ENCODE measurements at places on chromosomes 6 and 20.

DNA sequence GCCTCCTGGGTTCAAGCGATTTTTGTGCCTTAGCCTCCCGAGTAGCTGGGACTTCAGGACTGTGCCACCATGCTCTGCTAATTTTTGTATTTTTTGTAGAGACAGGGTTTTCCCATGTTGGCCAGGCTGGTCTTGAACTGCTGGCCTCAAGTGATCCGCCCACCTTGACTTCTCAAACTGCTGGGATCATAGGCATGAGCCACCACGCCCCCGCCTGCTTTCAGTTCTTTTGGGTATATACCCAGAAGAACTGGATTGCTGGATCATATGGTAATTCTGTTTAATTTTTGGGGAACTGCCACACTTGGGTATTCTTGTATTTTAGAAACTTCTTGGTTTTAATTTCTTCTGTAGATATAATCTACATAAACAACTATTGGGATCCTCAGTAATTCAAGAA, 17.0 kb downstream of the CDS2 start:
- DNase-seq, result no peak

DNA sequence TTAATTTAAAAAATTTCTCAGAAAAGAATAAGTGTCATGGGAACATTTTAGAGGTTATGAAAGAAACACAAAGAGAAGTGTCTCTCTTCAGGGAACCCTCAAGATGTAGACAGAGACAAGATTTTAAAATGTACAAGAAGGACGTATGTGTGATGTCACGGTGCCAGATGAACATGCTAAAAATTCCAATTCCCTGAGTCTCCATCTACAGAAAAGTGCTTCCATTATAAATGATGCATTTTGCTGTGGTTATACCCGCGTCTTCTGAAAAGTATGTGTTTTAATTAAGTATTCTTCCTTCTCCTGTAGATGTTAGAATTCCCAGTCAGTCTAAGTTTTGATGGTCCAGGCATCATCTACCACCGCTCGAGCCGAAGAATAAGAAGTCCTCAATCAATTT, 489.1 kb downstream of the PREX1 start:
- no peak for DNase-seq

DNA sequence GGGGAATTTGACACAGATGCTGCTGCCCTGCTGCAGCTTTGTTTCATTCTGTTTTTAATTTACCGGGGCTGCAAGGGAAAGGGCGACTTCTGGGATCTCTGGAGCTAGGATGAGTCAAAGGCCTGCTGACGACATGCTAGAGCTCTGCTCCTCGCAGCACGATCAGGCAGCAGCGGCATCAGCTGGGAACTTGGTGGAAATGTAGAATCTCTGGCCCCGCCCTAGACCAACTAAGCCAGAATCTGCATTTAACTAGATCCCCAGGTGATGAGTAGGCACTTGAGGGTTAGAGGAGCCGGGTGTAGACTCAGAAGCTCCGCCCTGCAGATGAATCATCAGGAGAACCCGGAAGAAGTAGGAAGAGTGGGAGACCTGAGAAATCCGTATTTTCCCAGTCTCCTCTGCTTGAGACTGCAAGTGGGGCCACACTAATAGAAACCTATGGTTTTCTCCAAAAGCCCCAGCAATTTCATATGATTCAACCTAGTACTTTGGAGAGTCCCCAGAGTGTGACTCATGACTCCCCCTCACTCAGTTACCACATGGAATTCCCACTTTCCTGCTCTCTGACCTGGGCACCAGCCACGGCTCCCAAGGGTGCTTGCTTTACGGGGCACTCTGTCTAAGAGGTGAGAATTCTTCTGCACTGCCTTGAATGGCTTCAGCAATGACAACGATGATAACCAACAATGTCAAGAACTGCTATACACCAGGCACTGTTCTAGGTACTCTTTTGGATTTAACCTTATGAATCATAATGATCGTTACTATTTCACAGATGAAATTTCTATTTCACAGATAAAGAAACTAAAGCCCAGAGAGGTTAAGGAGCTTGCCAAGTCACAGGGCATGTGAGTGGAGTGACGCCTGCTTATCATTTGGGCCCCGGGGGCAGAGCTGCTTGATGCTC, 18.1 kb downstream of the TUBB2B start:
- DNase-seq, result no peak

DNA sequence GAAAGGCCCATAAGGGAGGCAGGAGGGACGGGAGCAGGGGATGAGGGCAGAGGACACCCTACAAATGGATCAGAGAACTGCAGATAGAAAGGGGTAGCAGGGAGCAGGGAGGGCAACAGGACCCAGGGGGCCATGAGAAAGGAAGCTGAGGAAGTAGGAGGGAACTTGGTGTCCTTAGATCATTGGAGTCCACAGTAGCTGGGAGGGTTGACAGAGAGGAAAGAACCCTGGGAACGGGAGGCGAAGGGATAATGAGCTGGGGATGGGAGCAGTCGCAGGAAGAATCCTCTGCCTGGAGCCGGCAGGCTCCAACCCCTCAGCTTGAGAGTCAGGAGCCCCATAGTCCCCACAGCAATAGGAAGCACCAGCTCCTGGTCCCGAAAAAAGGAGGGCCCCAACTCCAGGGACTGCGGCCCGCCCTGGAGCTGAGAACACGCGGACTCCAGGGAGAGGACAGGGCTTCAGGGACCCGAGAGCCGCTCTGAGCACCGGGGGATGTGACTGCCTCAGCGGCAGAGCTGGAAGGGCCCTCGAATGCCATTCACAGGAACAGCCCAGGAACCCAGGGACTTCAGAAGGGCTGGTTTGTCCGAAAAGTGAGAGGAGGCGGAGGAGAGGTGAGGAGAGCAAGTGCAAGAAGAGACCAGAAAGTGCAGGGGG, 32.7 kb downstream of the HLA-A start:
- DNase-seq, result no peak

- DNase-seq, result no peak
Measured at GRCh38 chr20:4973330-4974097, 27.8 kb downstream of the SLC23A2 start.

DNA sequence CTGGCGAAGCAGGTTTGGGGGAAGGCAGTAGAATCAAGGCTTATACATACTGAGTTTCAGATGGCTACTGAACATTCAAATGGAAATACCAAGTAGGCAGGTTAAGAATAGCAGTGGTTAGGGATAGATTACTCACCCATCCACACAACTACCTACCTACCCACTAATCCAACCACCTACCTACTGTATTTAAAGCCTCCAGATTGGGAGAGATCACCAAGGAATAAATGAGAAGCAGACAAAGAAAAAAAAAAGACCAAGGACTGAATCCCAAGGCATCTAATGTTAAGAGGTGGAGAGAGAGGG, 68.3 kb upstream of the SMIM29 start:
- no peak for DNase-seq

GRCh38 chr20:50252701-50253100, 62.1 kb downstream of the CEBPB start:
- DNase-seq, result no peak

DNA sequence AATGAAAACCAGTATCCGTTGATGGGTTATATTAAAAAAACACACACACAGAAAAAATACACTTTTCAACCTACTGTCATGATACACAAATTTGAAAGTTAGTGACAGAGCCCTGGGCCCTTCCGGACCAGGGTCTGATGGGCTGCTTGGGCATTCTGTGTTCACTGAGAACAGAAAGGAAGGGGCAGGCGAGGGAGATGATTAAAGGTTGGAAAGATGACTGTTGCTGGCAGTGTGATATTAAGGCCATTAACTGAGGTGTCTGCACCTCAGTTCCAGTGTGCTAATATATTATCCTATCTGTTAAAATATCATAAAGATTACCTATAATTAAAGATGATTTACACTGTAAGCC, 18.7 kb upstream of the QKI start:
- DNase-seq, result no peak
